Stimulated activated CD8-positive, alpha-beta memory T cell treated with anti-CD3 and anti-CD28 coated beads, Interleukin-15, amount 100 ng/mL, for 4 hours (primary cell): ENCODE measurements at places on chromosomes 1 and 21.

DNA sequence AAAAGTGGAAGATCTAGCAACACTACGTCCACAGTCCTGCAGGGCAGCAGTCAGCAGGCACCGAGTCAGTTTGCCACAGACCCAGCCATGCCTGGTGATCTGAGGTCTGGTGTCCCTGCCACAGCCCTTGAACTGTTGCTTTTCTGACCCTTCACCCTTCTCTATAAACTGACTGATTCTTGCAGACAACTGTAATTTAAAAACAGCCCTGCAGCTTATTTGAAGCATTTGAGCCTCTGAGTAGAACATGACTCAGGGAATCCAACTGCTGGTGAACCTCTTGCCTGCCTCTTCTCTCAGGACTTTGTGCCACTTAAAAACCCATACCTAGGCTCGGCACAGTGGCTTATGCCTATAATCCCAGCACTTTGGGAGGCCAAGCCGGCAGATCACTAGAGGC, 107.2 kb downstream of the EDEM3 start:
- DNase-seq: no peak

DNA sequence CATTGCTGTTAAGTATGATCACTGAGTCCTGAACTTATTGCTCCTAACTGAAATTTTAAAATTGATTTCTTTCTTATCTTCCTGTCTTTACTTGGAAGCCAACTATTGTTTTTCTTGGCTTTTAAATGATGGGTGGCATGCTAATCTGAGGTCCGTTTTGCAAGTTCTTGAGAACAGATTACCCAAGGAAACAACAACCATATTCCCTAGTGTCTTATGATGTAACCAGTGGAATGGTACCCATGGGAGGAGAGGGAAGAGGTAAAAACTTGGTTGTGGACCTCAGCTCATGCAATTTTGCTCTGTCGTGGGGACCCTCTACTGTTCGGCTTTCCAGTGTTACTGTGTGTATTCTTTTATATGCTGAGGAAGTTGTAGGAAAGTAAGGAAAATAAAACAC, 454.8 kb upstream of the ADAMTS5 start:
- no peak for DNase-seq

GRCh38 chr1:9835404-9835757, 11.6 kb upstream of the CLSTN1 start:
- no peak for DNase-seq

DNA sequence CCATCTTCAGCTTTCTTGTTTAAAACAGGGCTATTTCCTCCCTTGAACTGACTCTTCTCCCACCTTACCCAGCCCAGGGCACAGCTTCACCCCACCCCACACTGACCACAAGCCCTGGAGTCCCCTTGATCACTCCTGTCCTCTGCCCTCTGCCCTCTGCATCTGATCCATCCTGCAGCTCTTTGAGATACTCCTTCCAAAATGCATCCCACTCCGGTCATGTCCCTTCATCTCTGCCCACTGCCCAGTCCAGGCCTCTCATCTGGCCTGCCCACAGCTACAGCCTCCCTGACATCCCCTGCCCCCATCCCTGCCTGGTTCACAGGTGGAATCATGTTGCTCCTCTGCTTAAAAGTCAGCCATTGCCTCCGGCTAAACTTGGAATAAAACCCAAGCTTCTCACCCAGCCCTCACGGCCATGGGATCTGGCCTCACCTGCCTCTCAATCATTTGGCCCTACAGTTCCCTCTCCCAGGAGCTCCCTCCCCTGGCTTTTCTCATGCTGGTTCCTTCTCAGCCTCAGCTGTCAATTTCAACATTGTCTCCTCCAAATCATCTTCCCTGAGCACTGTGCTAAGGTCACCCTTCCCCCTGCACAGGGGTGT, 202.0 kb downstream of the MATN1 start:
- no peak for DNase-seq

- no peak for DNase-seq
Measured at GRCh38 chr1:147773215-147773715, 12.9 kb upstream of the GJA5 start.

- no peak for DNase-seq
Measured at GRCh38 chr21:38524168-38525153, 26.2 kb upstream of the ERG start.

DNA sequence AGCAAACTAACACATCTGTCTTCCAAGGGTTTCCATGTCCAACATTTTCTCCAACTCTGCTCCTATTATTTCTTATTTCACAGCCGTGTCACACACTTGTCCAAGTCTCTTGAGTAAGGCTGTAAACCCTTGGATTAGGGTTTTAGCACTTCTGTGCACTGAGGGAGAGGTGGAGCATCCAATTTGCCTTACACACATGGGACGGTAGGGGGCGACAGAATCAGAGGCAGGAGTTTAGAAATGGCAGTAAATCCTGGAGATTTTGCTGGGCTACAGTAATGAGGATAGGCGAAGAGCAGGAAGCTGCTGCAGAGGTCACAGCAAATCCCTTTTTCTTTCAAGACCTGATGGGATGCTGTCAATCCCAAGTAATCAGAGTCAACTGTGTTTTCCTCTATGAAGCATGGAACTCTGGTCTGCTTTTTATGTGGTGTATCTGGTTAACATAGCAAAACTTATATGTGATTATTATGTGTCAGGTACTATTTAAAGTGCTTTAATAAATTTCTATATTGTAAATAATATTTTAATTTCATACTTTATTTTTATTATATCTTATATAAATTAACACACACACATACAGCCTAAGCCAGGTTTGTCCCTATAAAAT, 15.4 kb upstream of the LCE5A start:
- no peak for DNase-seq
